ENCODE measurements at places on chromosomes 7 and 10.

DNA sequence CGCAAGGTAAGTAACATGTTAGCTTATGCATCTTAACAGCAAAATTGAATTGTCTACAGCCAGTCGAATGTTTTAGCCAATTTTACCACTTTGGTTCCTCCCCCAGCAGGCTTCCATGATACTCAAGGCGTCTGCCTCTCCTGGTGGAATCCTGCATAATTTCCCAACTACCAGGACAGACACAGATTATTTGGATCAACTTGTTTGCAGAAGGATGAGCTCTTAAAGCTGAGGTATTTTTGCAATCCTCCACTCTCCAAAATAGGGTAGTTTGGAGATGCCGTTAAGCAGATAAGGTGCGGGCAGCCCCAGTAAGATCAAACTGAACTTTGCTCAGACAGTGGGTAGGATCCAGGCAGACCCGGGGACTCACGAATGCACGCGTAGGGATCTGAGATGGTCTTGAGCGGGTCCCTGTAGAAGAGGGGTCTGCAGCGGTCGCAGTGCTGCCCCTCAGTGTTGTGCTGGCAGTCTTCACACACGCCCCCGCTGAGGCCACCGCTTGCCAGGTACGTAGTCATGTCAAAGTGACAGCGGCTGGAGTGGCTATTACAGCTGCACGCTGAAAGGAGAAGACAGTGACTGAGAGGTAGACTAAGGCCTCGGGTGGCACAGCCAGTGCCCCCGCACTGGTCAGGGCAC, 27.4 kb downstream of the LAMB4 start:
- no peak for DNase-seq

GRCh38 chr7:91835826-91836368, 44.6 kb downstream of the MTERF1 start:
- DNase-seq: no peak

DNA sequence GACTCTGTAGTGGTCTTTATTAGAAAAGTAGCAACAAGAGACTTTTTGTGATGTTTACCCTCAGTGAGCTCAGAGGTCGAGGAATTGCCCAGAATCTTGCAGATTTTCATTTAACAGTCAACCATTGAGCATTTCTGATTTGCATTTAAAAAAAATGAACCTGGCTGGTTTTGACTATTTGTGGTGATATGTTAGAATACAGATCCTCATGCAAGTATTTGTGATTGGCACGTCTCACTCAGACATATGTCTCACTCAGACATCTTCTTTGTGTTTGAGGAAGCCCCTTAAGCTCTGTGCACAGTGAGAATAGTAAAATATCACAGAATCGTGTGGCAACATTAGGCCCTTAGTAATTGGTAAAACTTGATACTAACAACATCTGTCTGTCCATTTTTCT, 113.2 kb downstream of the SND1 start:
- no peak for DNase-seq

GRCh38 chr10:23974746-23975272, 234.1 kb upstream of the KIAA1217 start:
- DNase-seq: no peak

DNA sequence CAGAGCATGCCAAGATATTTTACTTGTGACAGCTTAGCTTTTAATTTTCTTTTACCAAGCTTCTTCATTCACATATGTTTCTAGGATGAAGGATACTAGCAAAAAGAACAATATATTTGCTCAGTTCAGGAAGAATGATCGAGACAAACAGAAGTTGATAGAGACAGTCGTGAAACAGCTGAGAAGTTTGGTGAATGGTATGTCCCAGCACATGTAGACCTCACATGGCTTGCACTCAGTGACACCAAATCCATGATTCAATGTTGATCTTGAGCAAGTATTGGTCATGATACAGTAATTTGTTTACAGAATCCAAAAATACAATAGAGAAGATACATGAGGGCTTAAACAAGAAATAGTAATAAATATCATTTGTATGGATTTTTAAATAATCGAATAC, 2.5 kb upstream of the CYP26C1 start:
- DNase-seq: no peak

- DNase-seq: no peak
Observed at GRCh38 chr7:44292876-44293560, 32.4 kb downstream of the CAMK2B start.

DNA sequence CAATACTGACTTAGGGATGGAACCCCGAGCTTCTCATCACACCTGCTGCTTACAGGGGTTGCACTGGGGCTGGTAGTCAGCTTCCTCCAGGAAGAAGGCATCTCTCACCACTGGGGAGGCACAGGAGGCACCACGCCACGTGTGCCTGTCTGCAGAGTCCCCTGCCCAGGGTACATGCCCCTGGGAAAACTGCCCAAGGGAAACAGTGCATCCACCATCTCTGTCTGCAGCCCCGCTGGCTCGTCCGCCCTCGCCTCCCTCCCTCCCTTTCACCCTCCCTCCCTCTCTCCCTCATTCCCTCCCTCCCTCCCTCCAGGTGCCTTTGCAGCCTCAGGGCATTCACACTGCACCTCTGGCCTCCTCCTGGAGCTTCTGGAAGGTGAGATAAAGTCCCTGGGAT, 101.1 kb downstream of the PTPRE start:
- DNase-seq: no peak

Measured in activated CD4-positive, alpha-beta T cell treated with anti-CD3 and anti-CD28 coated beads for 24 hours (primary cell).